CD4-positive, CD25-positive, alpha-beta regulatory T cell (primary cell): ENCODE measurements at places on chromosomes 5 and 9. TPM values are rescaled to one million over a fixed set of nuclear protein-coding genes. Genes with fewer than 3 reads are reported as not detected.

The CNTRL gene
- polyA plus RNA-seq = 15.9 TPM

The INSYN2B gene
- polyA plus RNA-seq = 0.25 TPM

DNA sequence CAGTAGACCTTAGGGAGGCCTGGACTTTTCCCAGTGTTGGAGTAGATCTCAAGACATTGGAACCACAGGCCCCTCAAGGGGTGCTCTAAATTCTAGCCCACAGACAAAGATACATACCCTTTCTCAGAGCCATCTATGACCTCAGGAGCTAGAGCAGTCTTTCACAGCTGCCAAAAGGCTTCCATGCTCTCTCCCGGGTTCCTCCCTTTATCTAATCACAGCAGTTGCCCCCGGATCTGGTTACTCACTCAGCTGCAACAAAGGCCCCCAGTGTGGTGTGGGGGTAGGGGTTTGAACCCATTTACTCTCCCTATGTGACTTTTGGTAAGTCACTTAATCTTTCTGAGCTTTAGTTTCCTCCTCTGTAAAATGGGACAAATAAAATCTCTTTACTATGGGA lies 27.0 kb downstream of the POU4F3 start:
- no peak for DNase-seq

- no peak for DNase-seq
Measured at GRCh38 chr9:29183971-29184370, 1610.7 kb upstream of the C9orf72 start.

DNA sequence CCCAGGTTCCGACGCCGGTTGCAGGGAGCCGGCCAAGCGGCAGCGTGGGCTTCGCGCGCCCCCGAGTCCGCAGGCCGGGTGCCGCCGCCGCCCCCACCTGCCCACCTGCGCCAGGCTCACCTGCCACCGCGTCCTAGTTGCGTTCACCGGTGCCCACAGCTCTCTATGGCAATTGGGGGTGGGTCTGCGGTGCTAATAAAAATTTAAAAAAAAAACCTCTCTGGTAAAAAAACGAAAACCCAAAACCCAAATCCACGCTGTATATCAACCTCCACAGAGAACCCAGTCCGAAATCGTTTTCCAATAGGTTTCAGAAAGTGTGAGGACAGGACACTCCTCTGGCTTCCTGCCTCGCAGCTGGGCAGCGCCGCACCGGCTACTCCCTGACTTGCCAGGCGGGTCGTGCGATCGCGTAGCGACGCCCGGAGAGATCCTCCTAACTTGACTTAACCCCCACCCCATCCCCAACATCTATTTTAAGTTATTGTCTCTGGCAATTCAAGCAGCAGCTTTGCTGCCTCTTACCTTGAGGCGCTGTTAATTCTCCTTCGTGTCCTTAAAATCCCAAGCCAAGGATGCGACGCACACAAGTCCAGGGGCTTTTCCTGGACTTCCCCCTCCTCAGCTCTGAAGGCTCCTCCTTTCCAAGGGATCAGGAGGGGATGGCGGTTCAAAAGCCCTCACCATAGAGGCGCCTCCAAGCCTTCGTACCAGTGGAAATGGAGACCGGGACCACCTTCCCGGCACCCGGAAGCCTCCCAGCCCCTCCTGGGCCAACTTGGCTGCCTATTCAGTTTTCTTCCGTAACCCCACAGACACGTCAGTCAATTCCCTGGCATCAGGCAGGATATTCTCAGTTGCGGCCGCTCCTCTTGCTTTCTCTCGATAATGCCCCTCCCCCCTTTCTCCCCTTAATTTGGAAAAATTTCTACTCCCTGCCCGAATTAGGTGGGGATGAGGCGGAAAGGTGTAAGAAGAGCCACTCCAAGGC lies 1639.4 kb upstream of the C9orf72 start:
- DNase-seq = no peak
